ENCODE measurements at places on chromosomes 1 and 21.

- no peak for DNase-seq
Observed at GRCh38 chr1:56838759-56839158, 15.8 kb upstream of the C8A start.

- no peak for DNase-seq
Observed at GRCh38 chr1:117656202-117656641, 50.4 kb downstream of the TENT5C start.

- no peak for DNase-seq
Observed at GRCh38 chr1:109181085-109181806, 32.5 kb upstream of the SARS1 start.

- DNase-seq: no peak
Observed at GRCh38 chr1:172883387-172883791, 167.4 kb downstream of the TNFSF18 start.

DNA sequence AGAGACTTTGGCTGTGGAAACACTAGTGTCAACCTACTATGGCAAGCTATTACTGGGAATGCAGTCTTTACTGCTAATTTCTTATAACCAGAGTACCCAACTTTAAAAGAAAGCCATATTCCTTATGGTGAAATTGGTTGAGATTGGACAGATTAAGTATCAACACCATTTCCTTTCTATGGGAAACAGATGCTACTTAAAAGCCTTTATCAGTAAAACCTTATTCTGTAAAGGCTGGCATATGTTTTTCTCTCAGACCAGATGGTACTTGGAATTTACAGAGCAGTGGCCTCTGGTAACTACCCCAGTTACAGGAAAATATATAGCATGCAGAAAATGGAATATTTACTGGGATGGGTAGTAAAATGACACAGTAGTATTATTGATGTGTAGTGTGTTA lies 18.8 kb downstream of the IFI44 start:
- DNase-seq: no peak

DNA sequence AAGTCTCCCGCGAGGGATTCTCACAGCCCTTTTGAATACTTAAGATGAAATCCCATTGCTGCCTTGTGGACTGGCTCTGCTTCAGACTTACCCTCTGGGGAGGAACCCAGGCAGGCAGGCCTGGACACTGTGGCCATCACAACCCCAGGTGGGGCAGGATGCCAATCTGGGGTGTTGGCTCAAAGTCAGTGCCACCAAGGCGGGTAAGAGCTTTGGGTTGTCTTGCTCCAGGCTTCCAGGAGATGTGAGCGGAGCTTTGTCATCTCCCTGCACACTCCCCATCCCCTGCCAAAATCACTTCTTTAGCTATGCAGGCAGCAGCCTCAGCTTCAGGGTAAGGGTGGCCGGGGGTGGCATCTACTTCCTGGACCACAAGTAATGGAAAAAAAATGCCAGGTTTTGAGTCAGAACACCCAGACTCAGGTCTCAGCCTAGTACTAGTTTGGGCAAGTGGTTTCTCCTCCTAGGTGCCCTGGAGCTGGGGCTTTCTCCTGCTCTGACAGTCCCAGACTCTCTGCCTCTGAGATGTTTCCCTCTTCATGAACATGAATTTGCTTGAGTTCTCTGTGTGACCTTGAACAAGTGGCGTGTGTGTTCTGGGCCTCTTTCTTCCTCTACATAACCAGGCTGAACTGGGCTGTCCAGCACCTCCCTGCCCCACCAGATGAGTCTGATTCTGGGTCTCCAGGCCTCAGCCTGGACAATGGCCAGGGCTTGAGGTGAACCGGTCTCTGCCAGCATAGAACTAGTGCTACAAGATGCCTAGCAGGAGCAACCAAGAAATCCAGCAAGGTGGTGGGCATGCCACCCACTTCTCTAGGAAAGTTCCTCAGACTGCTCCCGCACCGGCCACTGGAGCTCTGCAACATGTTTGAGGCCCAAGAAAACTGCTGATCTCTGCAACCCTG lies 65.4 kb downstream of the VWA5B1 start:
- no peak for DNase-seq

GRCh38 chr1:211742889-211743529 lies 67.6 kb upstream of the NEK2 start:
- no peak for DNase-seq

DNA sequence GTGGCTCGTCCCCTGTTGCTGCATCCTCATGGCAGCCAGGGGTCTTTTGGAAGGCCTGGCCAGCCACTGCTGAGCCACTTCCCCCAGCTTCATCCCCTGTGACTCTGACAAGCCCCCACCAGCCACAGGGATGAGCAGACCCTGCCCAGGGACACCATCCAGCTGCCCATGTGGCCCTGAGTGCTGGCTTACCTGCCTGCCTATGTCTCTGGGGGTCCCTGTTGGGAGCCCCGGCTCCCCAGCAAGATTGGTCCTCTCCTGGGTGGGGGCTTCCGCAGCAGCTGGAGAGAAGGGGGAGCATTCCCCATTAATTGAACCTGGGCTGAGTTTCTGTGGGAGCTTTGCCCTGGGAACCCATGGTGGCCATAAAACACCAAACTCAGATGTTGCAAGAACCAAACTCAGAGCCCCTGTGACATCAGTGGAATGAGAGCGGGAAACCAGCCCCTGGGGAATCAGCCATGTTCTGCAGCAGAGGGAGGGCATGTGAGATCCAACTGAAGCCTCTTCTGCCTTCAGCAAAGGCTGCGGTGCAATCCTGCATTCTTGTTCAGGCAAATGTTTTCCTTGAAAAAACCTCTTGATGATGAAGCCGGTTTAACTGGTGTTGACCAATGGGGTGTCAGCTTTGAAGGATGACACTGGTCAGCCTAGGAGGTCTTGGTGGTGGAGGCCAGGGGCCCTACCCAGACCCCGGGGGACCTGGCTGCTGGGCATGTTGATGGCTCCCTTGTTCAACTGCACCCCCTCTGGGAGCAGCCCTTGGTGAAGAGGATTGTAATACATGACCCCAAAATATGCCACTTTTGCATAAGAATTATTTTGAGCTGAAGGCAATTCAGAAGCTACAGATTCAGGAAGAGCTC lies 28.3 kb upstream of the COL18A1 start:
- no peak for DNase-seq

DNA sequence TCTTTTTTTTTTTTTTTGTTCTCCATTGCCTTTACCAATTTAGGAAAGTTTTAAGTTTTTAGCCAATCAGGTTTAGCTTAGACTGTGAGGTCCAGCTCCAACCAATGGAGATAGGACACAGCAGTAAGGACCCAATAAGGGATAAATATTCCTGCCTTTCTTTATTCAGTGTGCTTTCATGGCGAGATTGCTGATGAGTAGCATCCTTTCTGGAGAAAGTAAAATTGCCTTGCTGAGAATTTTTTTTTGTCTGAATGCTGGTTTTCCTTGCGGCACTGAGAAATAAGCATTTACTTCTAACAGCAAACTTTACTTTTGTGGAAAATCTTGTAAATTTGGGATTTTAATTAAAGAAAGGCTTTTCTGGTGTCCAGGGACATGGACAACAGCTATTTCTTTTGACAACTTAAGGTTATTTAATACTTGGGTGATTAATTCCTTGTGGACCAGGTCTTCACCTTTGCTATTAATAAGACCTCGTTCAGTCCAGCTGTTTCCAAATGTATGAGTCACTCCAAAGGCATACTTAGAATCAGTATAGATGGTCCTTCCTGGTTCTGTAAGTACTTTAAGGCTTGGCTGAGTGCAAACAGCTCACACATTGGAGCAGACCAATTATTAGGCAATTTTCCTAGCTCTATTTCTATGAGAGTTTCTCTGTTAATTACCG lies 54.1 kb downstream of the SERINC2 start:
- DNase-seq: no peak

GRCh38 chr1:157993147-157993917 lies at the start of gene KIRREL1:
TSS of gene KIRREL1 (plus strand) at chr1:157993645. CDS start at chr1:157993677, 32 bp downstream.
- peak; percentile 70 for DNase-seq

GRCh38 chr1:116064616-116065015 lies 46.6 kb upstream of the MAB21L3 start:
- no peak for DNase-seq

DNA sequence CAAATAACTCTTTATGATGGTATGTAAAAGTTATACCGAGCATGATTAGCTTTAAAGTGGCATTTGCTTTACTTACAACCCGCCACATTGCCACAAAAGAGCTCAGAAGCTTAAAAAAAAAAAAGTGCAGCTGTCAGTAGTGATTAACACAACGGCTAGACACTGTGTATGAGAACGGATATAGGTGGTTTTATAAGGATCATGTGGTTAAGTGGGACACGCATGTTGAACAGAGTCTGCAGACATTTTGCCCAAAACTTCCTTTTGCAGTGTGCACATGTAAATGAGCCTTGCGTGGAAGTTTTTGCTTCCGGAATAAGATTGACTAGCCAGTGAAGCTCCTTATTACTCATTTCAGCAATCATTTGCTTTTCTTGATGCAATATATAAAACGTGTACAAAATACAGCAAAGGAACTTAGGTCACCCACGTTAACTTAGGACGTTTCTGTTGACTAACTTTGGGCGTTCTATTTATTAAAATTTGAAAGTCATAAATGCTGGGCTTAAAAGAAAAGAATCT lies 58.7 kb upstream of the RGS1 start:
- peak; percentile 87 for DNase-seq

DNA sequence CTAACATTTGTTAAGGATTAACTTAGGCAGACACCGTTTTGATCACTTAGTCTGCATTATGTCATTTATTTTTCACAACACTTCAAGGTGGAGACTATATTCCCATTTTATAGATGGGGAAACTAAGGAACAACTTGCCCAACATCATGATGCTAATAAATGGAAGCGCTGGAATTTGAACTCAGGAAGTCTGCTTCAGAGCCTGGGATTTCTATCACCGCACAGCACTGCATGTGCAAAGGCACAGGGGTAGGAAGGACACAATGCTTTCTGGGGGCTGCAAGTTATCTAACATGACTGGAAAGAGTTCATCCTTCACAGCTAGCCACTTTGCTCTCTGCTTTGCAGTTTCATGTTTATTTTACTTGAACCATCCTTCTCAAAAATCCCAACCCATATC lies 100.5 kb downstream of the UBR4 start:
- no peak for DNase-seq
